ENCODE measurements at places on chromosomes 6 and 20.

DNA sequence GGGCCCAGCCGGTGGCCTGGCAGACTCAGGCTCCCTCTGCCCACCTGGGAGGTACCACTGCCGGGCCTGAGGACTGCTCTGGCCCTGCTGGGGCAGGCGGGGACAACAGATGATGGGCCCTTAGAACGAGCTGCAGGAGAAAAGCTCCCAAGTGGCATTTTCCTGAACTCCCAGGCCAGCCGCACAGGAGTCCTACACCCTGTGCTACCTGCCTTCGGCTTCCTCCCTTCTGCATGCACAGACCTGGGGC, 41.3 kb downstream of the DSTN start:
- peaks cover 11% of the 10 kb centered on the region for H3K36me3 ChIP-seq
- H3K27ac ChIP-seq = no peak overlapping the region
- H3K4me1 ChIP-seq = no peaks in the 10 kb centered on the region

- no peak overlapping the region for H3K27ac ChIP-seq
- no peak for DNase-seq
- H3K4me3 ChIP-seq = no peak overlapping the region
- H3K36me3 ChIP-seq = peaks cover 8% of the 10 kb centered on the region
Observed at GRCh38 chr20:24961384-24962181, 12.5 kb downstream of the CST7 start.

- H3K27me3 ChIP-seq = no peaks in the 10 kb centered on the region
- H3K36me3 ChIP-seq = no peaks in the 10 kb centered on the region
- DNase-seq = no peak
- H3K4me1 ChIP-seq = no peaks in the 10 kb centered on the region
Observed at GRCh38 chr6:88402909-88403308, 236.8 kb upstream of the CNR1 start.

DNA sequence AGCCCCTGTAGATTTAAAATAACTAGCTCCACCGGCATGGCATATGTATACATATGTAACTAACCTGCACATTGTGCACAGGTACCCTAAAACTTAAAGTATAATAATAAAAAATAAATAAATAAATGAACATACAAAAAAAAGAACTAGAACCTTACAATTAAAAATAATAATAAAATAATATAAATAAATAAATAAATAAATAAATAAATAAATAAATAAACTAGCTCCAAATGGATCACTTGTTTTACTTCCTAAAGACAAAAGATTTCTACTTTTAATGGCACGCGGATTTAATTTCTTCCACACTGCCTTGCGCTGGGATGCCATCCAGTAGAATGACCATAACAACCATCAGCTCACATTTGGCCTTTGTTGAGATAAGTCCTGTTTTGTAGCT, 141.0 kb upstream of the NRSN1 start:
- H3K4me3 ChIP-seq = no peak overlapping the region
- no peaks in the 10 kb centered on the region for H3K27me3 ChIP-seq
- no peak for DNase-seq
- no peaks in the 10 kb centered on the region for H3K36me3 ChIP-seq
- H3K27ac ChIP-seq = no peak overlapping the region

DNA sequence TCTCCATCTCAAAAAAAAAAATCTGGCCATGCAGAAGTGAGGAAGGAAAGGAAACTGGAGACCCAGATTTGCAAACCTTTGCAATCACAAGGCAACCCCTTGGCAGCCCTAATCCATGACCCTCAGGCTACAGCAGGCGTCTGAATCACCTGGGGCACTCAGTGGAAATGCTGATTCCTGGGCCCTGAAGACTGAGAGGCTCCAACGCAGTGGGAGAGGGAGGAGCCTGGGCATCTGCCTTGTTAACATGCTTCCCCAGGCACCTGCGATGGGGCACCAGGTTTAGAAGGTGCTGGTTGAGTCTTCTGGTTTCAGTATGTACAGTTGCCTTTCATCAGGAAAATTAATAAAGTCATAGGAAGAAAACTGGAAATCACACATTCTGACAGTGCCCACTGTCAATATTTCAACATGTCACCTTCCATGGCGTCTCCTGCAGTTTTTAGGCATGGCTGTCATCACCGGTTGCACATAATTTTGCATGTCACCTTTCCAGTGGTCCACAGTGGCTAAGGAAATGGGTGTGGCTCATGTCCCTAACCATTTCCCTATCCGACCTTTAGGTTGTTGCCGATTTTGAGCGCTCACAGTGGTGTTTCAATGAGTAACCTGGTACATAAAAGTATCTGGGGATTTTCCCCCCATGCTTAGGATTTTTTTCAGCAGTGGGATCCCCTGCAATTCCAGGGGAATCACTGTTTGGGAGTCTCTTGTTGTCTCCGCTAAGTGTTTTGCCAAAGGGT, 56.9 kb downstream of the PREX1 start:
- DNase-seq = peak; percentile 30
- no peaks in the 10 kb centered on the region for H3K27me3 ChIP-seq
- H3K27ac ChIP-seq = no peak overlapping the region
- H3K36me3 ChIP-seq = no peaks in the 10 kb centered on the region

- H3K4me1 ChIP-seq = no peaks in the 10 kb centered on the region
- H3K27me3 ChIP-seq = no peaks in the 10 kb centered on the region
- H3K27ac ChIP-seq = no peak overlapping the region
Observed at GRCh38 chr20:61745397-61746146, 320.1 kb downstream of the TAF4 start.

DNA sequence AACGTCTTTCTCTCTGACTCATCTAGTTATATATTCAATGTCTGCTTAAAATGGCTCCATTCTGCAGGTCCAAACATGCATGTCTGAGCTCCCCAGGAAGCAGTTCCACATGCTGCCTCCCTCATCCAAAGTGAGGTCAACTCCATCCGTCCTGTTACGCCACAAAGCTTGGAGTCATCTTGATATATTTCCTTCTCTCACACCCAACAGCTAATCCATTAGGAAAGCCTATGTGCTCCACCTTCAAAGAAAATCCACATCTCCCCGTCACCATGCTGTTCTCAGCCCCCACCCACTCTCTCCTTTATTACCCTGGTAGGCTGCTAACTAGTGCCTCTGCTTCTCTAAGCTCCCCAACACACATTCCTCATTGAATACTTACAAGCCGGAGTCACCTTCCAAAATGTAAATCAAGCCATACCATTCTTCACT, 130.2 kb upstream of the SYNDIG1 start:
- H3K27ac ChIP-seq = no peak overlapping the region
- no peaks in the 10 kb centered on the region for H3K4me1 ChIP-seq
- H3K36me3 ChIP-seq = no peaks in the 10 kb centered on the region
- H3K27me3 ChIP-seq = no peaks in the 10 kb centered on the region
- H3K4me3 ChIP-seq = no peak overlapping the region

GRCh38 chr6:45441851-45442453, 64.2 kb upstream of the SUPT3H start:
- no peak for DNase-seq
- H3K4me3 ChIP-seq = no peak overlapping the region
- peaks cover 4% of the 10 kb centered on the region for H3K4me1 ChIP-seq
- H3K27ac ChIP-seq = no peak overlapping the region
- H3K36me3 ChIP-seq = no peaks in the 10 kb centered on the region

DNA sequence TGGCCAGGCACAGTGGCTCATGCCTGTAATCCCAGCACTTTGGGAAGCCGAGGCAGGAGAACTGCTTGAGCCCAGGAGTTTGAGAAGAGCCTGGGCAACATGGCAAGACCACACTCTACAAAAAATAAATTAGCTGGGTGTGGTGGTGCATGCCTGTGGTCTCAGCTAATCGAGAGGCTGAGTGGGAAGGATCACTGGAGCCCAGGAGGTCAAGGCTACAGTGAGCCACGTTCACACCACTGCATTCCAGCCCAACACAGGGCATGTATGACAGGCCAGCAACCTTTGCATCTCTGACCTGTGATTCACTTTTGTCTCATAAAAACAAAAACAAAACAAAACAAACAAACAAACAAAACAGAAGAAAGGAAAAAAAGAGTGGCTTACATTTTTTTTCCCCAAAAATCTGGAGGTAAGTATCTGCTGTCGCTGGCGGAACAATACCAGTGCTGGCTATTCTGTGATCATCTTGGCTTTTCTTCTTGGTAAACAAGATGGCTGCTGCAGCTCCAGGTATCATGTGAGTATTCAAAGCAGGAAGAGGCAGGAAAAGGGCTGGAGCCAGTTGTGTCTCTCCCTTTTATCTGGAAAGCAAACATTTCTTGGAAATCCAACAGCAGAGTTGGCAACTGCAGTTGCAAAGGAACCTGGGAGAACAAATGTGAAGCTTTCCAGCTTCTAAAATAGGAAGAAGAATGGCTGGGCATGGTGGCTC, 40.4 kb upstream of the ZMYND8 start:
- no peak overlapping the region for H3K27ac ChIP-seq
- no peaks in the 10 kb centered on the region for H3K27me3 ChIP-seq
- no peak for DNase-seq
- no peaks in the 10 kb centered on the region for H3K36me3 ChIP-seq
- no peaks in the 10 kb centered on the region for H3K4me1 ChIP-seq

DNA sequence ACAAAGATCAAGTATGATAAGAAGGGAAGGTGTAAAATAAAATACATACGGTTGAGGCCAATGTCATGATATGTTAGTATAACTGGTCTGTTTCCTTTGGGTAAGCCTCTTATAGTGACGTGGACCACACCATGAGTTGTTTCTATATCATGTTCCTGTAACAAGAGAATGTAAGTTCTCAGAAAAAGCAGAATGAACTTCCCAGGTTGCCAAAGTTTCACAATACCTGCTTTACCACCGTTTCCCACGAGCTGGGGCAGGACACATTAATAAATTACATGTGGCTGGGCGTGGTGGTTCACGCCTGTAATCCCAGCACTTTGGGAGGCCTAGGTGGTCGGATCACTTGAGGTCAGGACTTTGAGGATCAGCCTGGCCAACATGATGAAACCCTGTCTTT, 42.6 kb upstream of the SLA2 start:
- H3K36me3 ChIP-seq = peaks cover 2% of the 10 kb centered on the region
- no peak overlapping the region for H3K4me3 ChIP-seq
- no peaks in the 10 kb centered on the region for H3K4me1 ChIP-seq
- no peaks in the 10 kb centered on the region for H3K27me3 ChIP-seq

GRCh38 chr6:73792738-73793137, 96.7 kb downstream of the CD109 start:
- H3K4me3 ChIP-seq = no peak overlapping the region
- DNase-seq = no peak
- no peaks in the 10 kb centered on the region for H3K27me3 ChIP-seq
- no peak overlapping the region for H3K27ac ChIP-seq

DNA sequence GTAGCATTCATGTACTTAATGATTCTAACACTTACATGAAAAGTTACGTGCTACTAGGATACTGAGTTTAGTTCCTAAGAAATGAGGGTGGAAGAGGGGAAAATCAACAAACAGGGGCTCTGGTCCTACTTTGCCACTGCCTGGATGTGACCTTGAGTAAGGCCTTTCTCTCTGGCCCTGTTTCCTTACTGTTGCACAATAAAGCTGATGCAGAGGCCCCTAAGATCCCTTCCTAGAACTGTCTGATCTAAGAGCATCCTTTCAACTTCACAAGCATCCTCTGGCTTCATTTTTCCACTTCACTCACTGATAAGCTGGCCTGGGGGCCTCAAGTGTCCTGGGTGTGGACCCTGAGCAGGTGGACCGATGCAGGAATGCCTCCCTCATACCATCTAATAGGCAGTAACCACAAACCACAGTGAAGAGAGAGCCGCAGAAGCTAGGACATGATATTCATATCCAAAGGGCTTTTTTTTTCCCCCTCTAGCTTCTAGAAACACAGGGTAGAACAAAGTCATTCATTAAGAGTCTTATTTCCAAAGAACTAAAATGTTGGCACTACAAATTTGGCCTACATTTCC, 21.6 kb downstream of the FKBP1A start:
- no peaks in the 10 kb centered on the region for H3K27me3 ChIP-seq
- no peak overlapping the region for H3K27ac ChIP-seq
- H3K36me3 ChIP-seq = peaks cover 4% of the 10 kb centered on the region
- no peaks in the 10 kb centered on the region for H3K4me1 ChIP-seq
- no peak overlapping the region for H3K4me3 ChIP-seq

DNA sequence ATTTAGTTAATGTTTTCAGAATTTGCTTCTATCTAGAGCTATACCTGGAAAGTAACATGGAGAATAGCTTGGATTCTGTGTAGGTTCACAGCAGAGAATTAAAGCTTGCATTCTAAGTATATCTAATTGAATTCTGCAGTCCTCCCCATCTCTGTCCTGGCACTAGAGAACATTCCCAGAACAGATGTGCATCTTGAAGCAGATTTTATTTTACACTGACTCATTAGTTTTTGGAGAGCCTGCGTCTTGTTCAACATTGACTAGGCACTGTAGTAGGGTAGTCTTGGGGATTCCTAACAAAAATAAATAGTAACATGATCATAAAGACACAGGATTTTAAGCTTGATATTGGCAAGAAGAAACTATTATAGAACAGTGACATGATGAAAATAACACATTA, 36.2 kb upstream of the BAG2 start:
- H3K4me3 ChIP-seq = no peak overlapping the region
- no peaks in the 10 kb centered on the region for H3K4me1 ChIP-seq
- no peaks in the 10 kb centered on the region for H3K36me3 ChIP-seq
- DNase-seq = no peak

- H3K4me1 ChIP-seq = no peaks in the 10 kb centered on the region
- no peaks in the 10 kb centered on the region for H3K27me3 ChIP-seq
- no peaks in the 10 kb centered on the region for H3K36me3 ChIP-seq
- H3K4me3 ChIP-seq = no peak overlapping the region
Observed at GRCh38 chr6:31464252-31465184, 33.4 kb upstream of the MICB start.

DNA sequence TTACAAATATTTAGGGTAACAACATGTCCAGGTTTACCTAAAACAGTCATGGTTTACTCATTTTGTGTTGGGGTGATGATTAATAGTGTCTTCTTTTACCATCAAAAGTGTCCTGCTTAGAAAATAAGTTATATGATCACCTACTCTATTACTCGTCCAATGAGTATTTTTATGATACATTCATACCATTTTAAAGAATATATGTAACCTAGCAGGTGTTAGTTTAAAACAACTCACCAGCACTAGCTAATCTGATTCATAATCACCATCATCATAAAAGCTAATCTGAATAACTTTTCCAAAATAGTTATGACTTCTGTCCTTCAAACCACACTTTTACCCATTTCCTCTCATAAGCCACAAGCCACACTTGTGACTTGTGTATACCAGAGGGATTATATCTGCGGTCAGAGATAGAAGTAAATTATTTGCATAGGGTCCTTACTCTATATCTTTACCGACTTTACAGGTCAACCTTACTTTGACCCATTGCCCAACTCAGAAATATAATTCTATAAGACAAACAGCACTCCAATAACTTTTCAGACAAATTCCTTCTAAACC, 33.3 kb upstream of the NRN1 start:
- H3K27me3 ChIP-seq = no peaks in the 10 kb centered on the region
- H3K4me1 ChIP-seq = no peaks in the 10 kb centered on the region
- H3K27ac ChIP-seq = no peak overlapping the region
- no peak for DNase-seq
- no peak overlapping the region for H3K4me3 ChIP-seq

- H3K27me3 ChIP-seq = no peaks in the 10 kb centered on the region
- no peaks in the 10 kb centered on the region for H3K4me1 ChIP-seq
- no peak overlapping the region for H3K27ac ChIP-seq
- H3K4me3 ChIP-seq = no peak overlapping the region
- no peak for DNase-seq
Observed at GRCh38 chr6:70272071-70272470, 30.8 kb downstream of the COL9A1 start.

GRCh38 chr6:43454290-43454695, 1.1 kb downstream of the DLK2 start:
- no peaks in the 10 kb centered on the region for H3K36me3 ChIP-seq
- no peak overlapping the region for H3K4me3 ChIP-seq
- H3K27me3 ChIP-seq = peaks cover 6% of the 10 kb centered on the region
- no peak overlapping the region for H3K27ac ChIP-seq
- H3K4me1 ChIP-seq = no peaks in the 10 kb centered on the region

- H3K36me3 ChIP-seq = no peaks in the 10 kb centered on the region
- no peak overlapping the region for H3K4me3 ChIP-seq
- H3K27ac ChIP-seq = no peak overlapping the region
- DNase-seq = peak; percentile 71
- H3K4me1 ChIP-seq = no peaks in the 10 kb centered on the region
Observed at GRCh38 chr20:47392015-47392720, 35.7 kb upstream of the ZMYND8 start.

Measured in mesendoderm (in vitro differentiated cells).